ENCODE measurements at places on chromosomes 7 and 10.

DNA sequence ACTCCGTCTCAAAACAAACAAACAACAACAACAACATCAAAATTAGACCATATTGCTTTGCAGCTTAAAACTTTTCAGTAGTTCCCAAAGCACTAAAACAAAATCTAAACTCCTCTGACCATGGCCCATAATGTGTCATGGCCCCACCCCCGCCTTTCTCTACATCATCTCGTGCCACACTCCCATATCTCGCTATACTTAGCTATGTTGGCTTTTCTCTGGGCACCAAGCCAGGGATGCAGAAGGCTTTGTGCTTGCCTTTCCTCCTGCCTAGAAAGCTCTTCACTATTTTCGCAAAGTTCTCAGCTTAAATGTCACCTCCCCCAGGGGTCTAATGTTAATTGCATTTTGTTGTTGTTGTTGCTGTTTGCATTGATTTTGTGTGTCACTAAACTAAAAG, 15.1 kb upstream of the SLC16A12 start:
- DNase-seq, result no peak

DNA sequence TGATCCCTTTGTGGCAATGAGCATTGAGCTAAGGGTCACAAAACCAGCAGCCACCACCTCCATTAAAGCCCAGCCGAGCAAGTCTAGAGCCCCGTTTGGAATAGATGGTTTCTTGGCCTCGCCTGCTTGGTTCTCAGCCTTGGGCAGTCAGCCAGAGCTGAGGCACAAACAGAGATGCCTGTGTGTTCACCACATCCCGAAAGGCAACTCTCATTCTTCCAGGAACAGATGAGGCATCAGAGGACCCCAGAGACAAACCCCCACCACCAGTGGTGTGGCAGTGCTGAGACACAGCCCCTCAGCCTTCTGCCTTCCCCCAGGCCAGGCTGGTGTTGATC, 203.3 kb upstream of the ZMIZ1 start:
- no peak for DNase-seq

- no peak for DNase-seq
These were observed 336.8 kb upstream of the IGFBP3 start for GRCh38 chr7:46257761-46258448.

DNA sequence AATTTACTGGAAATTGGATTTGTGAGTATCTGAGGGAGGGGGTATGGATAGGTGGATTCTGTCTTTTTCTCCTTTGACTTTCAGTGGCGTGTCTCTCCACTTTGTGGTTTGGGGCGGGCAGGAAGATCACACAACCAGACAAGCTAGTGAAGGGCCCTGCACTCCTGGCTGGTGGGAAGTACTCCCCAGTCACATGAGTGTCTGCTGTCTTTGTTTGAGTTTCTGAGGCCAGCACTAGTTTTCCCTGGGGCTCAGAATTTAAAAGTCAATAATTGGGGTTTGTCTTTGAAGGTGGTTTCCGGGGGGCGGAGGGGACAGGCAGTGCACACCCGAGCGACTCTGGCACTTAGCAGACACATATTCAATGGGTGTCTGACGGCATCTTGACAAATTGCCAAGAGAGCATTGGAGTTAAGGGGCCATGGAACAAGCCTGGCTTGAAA, 120.1 kb downstream of the WDFY4 start:
- DNase-seq, result no peak

GRCh38 chr7:54944179-54944578, 74.6 kb upstream of the EGFR start:
- no peak for DNase-seq

DNA sequence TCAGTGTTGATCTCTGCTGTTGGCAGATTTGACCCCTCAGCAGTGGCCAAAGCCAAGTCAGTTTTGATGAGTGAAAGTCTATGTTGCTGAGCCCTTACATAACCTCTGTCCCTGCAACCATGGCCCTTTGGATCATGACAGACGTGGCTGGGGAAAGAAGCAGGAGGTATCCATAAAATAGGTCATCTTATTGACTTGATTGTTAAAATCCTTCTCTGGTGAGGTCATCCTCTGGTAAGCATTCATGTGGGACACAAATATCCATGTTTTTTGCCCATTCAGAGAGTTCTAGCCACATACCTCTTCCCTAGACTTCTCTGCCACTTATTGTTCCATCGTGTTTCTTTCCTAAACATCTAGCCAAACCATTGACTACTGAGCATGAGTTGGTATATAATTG, 251.9 kb upstream of the PTER start:
- DNase-seq, result no peak
